Stimulated activated CD4-positive, alpha-beta T cell treated with anti-CD3 and anti-CD28 coated beads, Interleukin-15, amount 100 ng/mL, for 1 hour (primary cell): ENCODE measurements at places on chromosomes 5 and 9.

- DNase-seq = no peak
Measured at GRCh38 chr9:17064558-17064957, 70.3 kb upstream of the CNTLN start.

GRCh38 chr5:123845356-123846100 lies 333.6 kb downstream of the CSNK1G3 start:
- no peak for DNase-seq

- no peak for DNase-seq
Measured at GRCh38 chr5:179308563-179309382, 36.5 kb downstream of the ADAMTS2 start.

- no peak for DNase-seq
Measured at GRCh38 chr9:22041775-22042174, 32.7 kb upstream of the CDKN2B start.

DNA sequence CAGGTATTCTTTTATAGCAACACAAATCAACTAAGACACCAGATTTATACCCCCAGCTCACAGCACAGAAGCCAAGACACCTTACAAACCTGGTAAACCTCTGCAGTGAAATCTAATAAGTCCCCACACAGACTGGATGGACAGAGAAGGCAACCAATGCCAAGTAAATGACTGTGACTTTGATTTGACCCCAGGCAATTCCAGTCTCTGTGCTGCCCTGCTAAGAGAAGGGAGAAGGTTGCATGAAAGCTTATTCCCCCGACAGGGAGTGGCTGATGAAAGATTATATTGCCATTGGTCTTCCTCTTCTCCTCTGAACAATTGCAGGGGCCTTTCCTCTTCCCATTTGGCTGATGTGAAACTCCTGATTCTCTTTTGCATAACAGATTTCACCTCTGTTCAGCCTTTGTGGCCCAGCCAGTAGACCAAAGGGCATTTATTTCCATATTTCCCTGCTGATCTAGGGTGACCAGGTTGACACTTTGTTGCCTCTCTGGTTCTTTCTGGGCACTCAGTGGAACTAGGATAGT lies 107.6 kb downstream of the ADRB2 start:
- DNase-seq = no peak

DNA sequence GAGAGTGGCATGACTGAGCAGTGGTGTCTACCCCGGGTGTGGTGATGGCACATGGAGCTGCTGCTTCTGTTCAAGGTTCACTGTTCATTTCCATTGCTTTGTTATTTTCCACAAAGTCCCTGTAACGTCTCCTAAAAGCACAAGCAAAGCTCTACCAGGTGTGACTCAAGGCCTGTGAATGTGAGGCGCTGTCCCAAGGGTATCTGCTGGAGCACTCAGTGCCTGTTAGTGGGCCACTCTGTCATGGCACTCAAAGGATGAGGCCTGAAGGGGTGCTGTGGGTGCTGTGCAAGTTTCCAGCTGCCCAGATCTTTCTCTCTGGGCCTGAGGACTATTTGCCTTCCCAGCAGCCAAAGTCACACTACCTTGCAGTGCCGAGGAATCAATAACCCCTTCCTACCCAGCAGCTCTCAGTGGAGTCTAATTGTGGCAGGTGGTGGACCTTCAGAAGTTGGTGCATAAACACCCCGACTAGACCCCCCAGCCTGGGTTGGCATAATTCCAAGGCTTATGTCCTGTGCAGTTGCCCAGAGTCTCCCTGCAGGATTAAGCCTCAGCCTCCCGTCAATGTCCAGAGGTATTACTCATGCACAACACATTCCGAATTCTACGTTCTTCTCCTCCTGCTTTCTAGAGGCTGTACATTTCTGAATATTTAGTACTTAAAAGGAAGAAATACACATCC lies 17.4 kb upstream of the PTCH1 start:
- no peak for DNase-seq

- no peak for DNase-seq
Measured at GRCh38 chr5:101532430-101532829, 629.3 kb upstream of the ST8SIA4 start.

DNA sequence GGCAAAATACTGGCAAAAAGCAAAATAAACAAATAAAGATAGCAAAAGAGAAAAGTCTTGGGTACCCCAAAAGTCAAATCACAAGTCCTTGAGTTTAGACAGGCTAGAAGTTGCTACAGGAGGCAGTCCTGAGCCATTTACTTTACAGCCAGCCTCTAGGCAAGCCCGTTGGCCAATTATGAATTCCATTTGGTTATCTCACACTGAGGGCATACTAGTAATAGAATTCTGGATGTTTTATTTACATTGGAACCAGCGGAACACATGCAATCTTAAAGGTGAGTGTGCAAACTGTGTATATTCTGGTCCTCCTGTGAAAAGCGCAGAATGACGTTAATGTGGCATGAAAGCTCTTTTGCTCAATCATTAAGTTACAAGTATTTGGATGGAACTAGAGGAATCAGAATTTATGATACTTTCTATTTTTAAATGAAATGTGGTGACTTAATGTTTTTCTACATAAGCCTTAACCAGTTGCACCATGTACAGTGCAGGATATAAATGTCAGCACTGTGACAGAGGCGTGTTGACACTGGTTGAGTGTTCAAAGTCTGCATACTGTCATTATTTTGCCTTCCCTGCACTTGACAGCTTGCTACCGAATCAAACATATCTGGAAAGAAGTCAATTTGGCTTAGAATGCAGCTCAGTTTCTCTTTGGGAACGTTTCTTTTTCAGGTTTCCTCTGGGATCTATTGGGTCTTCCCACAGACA lies 7.9 kb downstream of the GDNF start:
- DNase-seq = no peak

DNA sequence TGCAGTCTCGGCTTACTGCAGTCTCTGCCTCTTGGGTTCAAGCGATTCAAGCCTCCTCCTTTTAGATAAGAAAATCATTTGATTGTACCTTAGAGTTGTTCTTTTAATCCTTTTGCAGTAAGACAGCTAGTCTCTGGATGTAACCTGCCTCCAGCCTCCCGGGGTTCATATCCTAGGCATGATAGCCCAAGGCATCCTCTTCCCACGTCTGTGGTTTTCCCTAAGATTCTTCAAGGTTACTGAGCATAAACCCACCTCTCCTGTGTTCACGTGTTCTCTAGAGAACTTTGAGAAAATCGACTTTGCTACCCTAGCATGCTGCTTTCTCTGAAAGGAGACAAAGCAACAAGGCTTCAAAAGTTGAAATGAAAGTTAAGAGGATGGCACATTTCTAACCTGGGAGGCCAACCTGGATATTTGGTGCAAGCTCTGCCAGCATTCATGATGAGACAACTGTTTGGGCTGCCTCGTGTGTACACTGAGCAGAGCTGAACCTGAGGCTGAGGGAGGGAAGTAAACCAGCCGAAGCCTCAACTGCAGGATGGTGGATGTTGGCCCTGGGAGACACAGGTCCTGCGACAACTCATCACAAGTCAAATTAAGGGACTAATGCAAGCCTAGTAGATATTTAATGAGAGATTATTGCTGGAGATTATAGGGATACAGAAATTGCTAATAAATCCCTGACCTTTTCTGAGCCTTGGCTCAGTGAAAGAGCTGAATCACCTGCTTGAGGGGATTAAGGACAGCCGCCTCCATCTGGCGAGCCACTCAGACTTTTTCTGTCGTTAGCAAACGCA lies 261.8 kb downstream of the ARHGAP26 start:
- DNase-seq = no peak

DNA sequence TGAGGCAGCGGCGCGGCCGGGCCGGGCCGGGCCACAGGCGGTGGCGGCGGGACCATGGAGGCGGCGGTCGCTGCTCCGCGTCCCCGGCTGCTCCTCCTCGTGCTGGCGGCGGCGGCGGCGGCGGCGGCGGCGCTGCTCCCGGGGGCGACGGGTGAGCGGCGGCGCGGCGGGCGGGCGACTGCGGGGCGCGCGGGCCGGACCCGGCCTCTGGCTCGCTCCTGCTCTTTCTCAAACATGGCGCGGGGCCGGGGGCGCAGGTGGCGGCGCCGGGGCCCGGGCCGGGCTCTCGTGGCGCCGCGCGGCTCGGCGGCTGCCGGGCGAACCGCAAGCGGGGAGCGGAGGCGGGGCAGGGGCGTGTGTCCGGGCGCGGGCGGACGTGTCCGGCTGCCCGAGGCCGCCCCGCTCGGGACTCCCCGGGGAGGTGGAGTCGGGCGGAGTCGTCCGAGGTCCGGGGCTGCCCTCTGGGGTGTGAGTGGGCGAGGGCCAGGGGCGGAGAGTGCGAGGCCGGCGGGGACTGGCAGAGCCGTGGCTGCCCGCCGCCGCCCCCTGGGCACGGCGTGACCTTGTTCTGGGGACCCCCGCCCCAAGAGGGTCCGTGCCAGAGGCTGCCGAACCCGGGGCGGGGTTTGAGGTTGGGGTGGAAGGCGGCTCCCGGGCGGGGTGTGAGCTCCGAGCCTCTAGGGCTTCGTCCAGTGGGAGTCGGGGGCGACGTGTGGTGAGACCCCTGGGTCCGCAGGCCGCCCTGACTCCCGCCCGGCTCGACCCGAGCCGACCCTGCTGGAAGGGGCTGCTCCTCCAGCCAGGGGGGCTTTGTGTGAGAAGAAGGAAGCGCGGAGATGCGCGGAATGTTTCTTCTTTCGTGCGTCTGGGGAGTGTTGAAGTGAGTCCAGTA lies 485 bp downstream of the TGFBR1 start:
- no peak for DNase-seq

- DNase-seq = no peak
Measured at GRCh38 chr5:83337453-83338035, 134.0 kb upstream of the VCAN start.

- DNase-seq = no peak
Measured at GRCh38 chr5:62606878-62607277, 28.3 kb downstream of the LRRC70 start.

DNA sequence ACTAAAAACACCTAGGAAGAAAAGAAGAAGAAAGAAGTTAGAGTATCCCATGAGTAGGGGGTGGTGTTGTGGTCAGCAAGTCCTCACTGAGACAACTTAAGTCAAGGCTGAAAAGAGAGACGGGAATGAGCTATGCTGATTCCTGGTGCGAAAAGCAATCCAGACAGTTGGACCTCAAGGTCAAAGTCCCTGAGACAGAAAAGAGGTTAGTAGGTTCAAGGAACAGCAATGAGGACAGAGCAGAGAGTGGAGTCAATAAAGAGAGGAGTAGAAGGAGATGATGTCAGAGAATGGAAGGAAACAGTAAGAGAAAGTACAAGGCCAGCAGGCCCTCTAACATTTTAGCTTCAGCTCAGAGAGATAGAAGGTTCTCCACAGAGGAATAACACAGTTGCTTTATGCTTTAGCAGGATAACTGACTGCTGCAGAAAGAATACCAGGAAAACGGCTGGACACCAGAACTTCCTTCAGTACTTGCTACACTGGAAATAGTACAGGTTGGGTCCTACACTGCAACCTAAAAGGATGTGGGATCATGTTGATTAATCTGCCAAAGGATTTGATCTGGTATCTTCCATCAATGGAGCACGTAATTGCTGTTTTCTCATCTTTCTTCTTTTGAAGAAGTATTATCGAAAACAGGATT lies 43.6 kb downstream of the GNAQ start:
- DNase-seq = no peak

- no peak for DNase-seq
Measured at GRCh38 chr5:34529581-34530331, 126.4 kb upstream of the RAI14 start.

DNA sequence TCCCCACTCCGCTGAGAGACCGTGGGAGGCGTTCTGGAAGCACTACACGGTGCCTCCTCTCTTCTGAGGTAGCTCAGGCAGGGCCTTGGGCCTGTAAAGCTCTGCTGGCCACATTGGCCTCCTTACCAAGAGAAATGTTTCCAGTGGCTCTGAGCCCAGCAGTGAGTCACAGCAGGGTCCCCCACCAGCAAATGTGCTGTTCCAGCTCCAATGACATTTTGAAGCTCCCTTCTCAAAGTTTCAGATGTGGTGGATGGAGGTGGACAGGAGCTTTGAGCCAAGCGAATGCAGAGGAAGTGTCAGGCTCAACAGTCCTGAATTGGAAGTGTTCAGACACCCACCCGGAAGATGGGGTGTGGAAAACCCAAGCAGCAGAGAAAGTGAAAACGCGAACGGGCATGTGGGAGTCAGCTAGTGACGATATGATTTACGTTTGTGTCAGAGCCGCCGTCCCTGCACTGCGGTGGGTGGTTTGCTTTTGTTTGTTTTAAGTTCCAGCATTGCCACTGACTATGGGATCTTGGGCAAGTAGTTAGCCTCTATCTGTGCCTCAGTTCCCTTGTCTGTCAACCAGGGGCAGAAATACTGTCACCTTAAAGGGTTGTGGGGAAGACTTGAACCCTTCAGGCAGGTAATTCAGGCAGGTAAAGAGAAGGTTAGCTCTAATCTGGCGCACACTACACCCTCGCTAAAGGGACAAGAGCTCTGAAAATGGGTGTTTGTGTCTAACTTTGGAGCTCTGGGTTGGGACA lies 38.2 kb downstream of the C5orf15 start:
- DNase-seq = peak; percentile 6

GRCh38 chr5:158751961-158752655 lies 347.6 kb downstream of the EBF1 start:
- no peak for DNase-seq

DNA sequence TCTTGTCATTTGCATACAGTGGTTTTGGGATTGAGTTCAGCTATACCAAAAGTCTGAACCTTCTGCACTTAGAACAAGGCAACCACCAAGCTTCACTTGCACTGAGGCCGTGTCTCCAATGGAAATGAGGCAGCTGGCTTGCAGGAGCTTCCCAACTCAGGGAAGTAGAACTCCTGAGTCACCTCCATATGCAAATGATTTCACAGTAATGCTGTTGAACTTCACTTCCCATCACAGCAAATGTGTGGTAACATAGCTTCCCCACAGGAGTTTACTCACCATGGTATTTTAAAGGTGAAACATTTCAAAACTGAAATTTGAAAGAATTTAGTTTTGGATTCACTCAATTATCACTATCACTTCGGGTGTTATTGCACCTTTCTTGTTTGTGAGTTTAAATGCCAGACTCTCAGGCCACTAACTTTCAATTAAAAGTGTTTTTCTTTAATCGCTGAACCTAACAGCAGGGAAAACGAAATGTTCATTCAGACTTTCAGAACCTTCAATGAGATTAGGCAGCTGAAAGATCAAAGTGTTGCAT lies 9.0 kb downstream of the CD274 start:
- DNase-seq = no peak

GRCh38 chr5:61595426-61595825 lies 263.4 kb downstream of the ZSWIM6 start:
- DNase-seq = no peak

- no peak for DNase-seq
Measured at GRCh38 chr5:175025077-175025476, 300.7 kb downstream of the MSX2 start.

- DNase-seq = no peak
Measured at GRCh38 chr5:82312373-82312856, 34.3 kb upstream of the RPS23 start.
